ENCODE measurements at places on chromosomes 13 and 19.

DNA sequence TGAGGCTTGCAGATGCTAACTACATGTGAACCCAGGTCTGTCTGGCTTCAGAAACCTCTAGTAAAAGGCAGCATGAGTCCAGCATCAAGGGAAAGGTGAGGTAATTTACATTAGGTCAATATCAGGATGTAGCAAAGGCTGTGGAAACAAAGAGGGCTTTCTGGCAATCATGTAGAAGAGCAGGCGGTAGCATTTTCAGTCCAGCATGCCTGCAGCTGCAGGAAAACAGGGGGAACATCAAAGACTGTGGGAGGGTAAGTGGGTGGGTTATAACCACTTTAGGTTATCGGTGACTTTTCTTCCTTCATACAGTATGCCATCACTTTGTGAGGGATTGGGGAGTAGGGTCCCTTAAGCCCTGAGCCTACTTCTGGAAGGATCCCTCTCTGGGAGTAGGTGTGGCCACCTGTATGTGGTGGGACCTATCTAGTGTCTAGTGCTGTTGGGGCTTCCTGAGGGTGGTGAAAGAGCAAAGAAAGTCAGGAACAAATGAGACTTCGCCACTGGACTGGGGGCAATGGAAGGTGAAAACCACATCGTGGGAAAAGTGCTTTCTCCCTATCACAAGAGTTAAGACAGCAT is 10.8 kb downstream of the SUGP2 start:
- DNase-seq: no peak

GRCh38 chr13:25920931-25921330 is 130.9 kb downstream of the SHISA2 start:
- no peak for DNase-seq

- DNase-seq: no peak
Observed at GRCh38 chr19:33676999-33677665, 55.4 kb downstream of the CHST8 start.

- DNase-seq: no peak
Observed at GRCh38 chr19:48069435-48069834, 25.6 kb upstream of the CABP5 start.

DNA sequence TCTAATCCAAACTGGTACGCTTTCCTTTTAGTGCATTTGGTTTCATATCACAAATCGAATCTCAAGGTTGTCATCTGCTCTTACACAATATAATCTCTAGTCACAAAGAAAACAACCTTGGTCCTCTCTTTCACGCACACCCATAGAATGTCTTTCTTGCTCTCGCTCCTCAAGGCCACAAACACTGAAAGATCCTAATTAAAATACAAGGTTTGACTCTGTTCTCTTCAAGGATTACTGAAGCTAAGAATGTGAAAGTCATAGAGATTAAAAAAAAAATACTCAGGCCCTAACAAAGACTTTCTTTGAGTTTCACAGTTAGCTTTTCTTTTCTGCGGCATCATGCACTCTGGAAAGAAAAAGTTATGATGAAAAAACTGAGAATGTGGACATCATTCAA is 891.5 kb downstream of the EFNB2 start:
- DNase-seq: no peak

DNA sequence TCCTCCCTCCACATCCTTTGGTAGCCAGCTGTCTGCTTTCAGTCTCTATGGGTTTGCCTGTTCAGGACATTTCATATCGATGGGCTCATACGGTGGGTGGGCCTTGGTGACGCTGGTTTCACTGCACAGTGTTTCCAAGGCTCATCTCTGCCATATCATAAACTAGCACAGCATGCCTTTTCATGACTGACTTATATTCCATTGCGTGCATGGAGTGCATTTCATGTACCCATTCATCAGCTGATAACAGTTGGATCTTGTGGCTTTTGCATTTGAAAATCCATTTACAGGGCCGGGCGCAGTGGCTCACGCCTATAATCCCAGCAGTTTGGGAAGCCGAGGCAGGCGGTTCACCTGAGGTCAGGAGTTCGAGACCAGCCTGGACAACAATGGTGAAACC is 69.9 kb downstream of the TDRD12 start:
- no peak for DNase-seq

- DNase-seq: no peak
Observed at GRCh38 chr13:25469169-25469525, 97.4 kb downstream of the ATP8A2 start.

- no peak for DNase-seq
Observed at GRCh38 chr13:97549201-97549600, 115.2 kb downstream of the RAP2A start.

- DNase-seq: no peak
Observed at GRCh38 chr13:75904012-75904411, 267.9 kb downstream of the LMO7 start.

DNA sequence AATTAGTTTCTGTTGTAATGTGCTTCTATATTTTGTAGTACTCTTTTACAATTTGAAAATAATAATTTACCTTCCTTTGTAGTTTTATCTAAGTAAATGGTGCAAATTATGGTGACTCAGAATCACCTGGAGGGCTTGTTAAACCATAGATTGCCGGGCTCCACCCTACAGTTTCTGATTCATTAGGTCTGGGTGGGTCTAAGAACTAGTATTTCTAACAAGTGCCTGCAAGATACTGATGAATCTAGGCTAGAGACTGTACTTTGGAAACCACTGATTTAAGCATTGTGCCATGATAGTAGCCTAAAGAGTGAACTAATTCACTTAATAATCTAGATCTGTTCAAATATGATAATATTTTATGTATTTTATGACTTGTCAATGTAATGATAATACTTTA is 437.4 kb upstream of the SPRY2 start:
- DNase-seq: no peak

- DNase-seq: no peak
Observed at GRCh38 chr13:51542346-51543242, 41.7 kb upstream of the WDFY2 start.

DNA sequence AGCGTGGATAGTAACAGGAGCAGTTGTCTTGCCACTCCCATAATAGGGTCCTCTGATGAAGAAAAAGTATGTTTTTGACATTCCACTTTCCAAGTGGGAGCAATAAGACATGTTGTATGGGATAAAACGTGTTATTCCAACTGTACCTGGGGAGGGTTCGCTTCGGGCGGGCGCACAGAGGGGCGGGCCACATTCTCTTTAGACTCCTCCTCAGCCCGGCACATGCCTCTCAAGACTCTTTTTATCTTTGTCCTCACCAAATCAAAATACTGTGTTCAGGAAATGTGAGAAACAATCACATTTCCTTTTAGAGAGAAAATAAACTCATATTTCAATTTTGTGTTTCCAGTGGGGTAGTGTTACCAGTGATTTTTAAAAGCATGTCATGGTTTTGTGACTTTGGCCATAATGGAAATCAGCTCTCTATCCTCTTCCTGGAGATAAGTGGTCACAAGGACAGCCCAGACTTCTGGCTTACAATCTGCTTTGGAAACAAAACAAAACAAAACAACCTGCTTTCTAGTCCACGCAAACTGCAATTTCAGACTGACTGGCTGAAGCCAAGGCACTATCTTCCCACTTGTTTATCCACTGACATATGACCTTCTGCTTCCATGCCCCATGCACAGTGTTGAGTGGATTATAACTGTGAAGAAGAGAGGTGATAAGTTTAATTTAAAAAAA is 276.1 kb downstream of the NALCN start:
- DNase-seq: no peak

DNA sequence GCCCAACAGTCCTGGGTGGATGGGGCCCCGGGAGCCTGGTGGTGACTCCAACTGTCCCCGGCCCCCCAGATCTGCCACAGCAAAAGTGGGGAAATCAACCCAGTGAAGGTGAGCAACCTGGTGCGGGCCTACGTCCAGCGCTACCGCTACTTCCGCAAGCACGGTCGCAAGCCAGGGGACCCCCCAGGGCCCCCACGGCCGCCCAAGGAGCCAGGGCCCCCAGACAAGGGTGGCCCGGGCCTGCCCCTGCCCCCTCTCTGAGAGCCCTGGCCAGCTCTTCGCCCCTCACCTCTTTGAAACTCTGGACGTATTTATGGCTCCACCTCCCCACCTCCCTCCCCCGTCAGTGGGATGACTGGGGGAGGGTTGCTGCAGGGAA is 7.5 kb downstream of the IRF3 start:
- no peak for DNase-seq
